Lower lobe of right lung (tissue), 2 donors: ENCODE measurements at places on chromosomes 7 and 10.

GRCh38 chr10:33248638-33249037, 85.8 kb downstream of the NRP1 start:
- H3K36me3 ChIP-seq: peaks cover 39% of the 10 kb centered on the region
- H3K4me1 ChIP-seq: peaks cover 43% of the 10 kb centered on the region
- DNase-seq: no peak
- H3K4me3 ChIP-seq: no peak overlapping the region
- H3K27me3 ChIP-seq: no peaks in the 10 kb centered on the region

DNA sequence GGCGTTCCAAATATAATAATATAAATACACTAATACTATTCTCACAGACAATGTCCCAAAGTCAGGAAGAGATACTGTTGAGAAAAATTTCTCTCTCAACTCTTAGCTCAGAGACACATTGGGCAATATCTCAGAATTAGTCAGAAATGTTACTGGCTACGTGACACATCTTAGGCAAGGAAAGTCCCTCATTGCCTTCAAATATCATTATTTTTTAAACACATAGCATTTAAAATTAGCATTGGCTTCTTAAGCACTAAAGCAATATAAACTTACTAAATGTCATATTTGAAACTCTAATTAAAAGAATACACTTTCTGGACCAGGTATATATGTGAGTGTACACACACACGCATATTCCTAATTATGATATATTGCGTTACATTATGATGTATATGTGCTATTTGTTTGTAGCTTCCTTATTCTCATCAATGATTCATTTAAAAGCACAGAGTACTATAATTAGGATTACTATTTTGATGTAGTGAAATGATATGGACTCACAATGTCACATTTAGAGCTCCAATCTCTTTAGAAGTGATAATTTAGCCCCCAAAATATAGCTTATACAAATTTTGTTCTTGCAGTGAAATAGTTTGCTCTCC, 255.8 kb downstream of the TWIST1 start:
- no peaks in the 10 kb centered on the region for H3K36me3 ChIP-seq
- H3K4me3 ChIP-seq: no peak overlapping the region
- no peaks in the 10 kb centered on the region for H3K27me3 ChIP-seq
- no peak overlapping the region for H3K27ac ChIP-seq
- H3K4me1 ChIP-seq: no peaks in the 10 kb centered on the region

DNA sequence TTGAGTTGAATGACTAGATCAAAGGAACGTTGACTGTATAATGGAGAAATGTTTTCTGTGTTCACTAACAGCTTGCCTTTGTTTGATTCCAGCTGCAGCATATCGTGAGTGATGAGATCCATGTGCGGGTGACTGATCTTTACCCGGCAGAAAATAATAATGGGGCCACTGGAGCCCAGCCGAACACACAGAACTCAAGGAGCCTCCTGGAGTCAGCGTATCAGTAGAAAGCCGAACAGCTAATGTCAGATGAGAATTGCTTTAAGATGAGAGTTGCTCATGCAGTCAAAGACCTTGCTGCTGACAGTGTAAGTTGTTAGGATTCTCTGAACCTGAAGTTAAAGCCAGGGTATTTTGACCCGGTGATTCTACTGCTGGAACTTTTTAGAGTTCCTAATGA, 34.3 kb upstream of the MTPAP start:
- H3K27me3 ChIP-seq: no peaks in the 10 kb centered on the region
- H3K27ac ChIP-seq: no peak overlapping the region
- peaks cover 6% of the 10 kb centered on the region for H3K4me1 ChIP-seq
- H3K4me3 ChIP-seq: no peak overlapping the region

- H3K4me1 ChIP-seq: peaks cover 100% of the 10 kb centered on the region
- no peaks in the 10 kb centered on the region for H3K27me3 ChIP-seq
These were observed 10.7 kb downstream of the TSPAN14 start for GRCh38 chr10:80464557-80465450.
